ENCODE measurements at places on chromosomes 16 and 17. TPM values are rescaled to one million over a fixed set of nuclear protein-coding genes. Genes with fewer than 3 reads are reported as not detected.
A peak's percentile ranks its signal among the peaks of the same experiment; 100 is the strongest.

SPN gene
- polyA plus RNA-seq: 231 TPM

MYH8 gene
- not detected for polyA plus RNA-seq

GRCh38 chr17:13283606-13284005 lies 265.8 kb upstream of the ELAC2 start:
- DNase-seq: no peak

DNA sequence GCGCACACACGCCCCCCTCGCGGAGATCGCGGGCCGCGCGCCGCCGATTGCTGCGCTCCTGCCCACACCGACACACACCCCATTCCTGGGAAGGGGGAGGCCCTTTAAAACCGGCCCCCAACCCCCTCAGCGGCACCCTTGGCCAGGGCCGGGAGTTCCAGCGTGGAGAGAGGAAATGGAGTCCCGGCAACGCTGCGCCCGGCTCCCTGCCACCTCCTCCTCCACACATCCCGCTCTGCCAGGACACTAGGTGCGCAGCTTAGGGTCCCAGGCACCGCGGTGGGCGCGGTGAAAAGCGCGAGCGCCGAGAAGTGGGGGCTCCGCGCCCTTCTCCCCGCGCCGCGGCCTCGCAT lies 397 bp downstream of the CDC42EP4 start:
- no peak for DNase-seq

KRTAP2-3 gene
- not detected for polyA plus RNA-seq

- DNase-seq: no peak
Observed at GRCh38 chr16:49639739-49640431, 216.0 kb downstream of the ZNF423 start.

GRCh38 chr17:77675411-77675810 lies 283.1 kb upstream of the TNRC6C start:
- DNase-seq: no peak

DNA sequence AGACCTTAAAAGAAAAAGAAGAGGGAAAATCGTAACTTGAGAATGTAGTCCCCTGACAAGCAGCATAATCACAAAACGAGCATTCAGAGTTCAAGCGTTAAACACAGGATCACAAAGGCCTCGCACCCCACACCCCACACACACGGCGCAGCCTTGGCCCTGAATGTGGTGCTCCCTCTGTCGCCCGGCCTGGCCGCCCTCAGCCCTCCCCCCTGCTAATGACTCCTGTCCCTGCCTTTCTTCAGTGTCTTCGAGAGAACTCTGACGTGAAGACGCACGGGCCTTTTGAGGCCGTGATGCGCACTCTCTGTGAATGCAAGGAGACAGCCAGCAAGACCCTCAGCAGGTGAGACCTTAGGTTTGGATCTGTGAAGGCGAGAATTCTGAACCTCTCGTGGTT lies 47.5 kb upstream of the ENDOV start:
- no peak for DNase-seq

CACNG3 gene
- not detected for polyA plus RNA-seq

GRCh38 chr16:78425891-78426510 lies 326.5 kb downstream of the WWOX start:
- DNase-seq: no peak

ESRP2 gene
- polyA plus RNA-seq: not detected

CD300E gene
- 0.28 TPM for polyA plus RNA-seq

CCL17 gene
- polyA plus RNA-seq: not detected

DNA sequence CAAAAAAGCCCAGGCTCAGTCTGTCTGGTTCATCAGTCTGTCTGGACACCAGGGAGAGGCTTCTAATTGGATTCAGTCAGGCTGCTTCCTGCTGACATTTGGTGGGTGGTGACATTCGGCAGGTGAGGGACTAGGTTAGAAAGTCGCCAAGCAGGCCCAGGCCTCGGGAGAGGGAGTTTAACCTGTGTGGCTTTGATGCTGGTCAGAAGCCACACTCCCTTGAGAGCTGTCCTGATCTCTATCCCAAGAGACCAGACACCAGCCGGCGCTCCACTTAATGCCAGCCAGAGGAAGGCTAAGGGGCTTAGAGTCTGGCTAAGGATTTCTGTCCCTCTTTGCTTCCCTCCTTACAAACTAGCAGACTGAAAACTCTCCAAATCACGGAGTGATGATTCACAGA lies 135.0 kb downstream of the GSG1L start:
- DNase-seq: no peak

CCL3 gene
- polyA plus RNA-seq: 128 TPM

DNA sequence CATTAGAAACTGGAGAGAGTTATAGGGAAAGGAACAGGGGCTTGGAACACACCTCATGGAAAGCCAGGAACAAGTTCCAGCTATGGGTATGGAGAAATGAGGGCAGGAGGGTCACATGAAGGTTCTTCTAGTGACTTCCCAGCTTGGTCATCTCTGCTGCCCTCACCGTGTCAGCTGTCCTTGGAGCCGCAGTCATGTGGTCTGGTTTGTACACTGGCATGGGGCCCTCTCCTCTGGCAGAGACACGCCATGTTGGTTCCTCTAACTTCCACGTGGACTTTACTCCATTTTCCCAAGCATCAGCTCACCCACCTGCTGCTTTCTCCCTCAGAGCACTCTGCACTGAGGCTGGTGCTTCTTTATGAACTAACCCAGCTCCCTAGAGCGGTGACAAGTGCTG lies 26.3 kb downstream of the MPG start:
- DNase-seq: no peak

CLEC3A gene
- not detected for polyA plus RNA-seq

DNA sequence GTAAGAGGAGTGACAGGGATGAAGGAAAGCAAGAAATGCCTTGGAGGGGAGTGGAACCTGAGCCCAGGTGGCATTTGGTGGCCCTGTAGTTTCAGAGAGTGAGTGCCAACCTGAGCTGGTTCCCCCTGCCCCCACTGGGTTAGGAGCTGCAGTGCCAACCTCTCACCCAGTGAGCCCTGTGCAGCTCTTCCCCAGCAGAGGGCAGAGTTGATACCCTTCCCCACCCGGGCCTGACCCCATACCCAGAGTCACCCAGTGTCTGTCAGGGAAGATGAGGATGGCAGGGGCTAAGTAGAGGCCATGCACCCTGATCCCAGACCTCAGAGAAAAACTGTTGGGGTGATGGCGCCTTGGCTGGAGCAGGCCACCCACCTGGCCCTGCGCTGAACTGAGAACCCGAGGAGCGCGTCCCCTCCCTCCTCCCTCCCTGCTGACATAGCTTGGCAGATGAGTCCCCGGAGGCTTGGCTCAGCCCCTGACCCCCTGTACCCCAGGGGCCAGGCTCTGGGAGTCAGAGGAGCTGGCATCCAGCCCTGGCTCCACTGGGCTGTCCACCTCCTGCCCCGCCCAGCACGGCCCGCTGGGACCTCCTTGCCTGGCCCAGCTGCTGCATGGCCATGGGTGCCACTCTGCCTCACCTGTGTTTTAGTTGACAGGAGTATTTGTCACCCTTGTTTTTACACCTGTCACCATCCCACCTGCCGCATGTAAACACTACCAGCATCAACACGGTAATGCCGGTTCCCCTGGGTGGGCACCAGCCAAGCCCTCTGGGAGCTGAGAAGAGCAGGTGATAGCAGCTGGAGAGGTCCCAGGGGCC lies 113.9 kb downstream of the AMFR start:
- DNase-seq: no peak

GRCh38 chr16:2713985-2714774 lies 5.8 kb downstream of the PRSS27 start:
- no peak for DNase-seq

DNA sequence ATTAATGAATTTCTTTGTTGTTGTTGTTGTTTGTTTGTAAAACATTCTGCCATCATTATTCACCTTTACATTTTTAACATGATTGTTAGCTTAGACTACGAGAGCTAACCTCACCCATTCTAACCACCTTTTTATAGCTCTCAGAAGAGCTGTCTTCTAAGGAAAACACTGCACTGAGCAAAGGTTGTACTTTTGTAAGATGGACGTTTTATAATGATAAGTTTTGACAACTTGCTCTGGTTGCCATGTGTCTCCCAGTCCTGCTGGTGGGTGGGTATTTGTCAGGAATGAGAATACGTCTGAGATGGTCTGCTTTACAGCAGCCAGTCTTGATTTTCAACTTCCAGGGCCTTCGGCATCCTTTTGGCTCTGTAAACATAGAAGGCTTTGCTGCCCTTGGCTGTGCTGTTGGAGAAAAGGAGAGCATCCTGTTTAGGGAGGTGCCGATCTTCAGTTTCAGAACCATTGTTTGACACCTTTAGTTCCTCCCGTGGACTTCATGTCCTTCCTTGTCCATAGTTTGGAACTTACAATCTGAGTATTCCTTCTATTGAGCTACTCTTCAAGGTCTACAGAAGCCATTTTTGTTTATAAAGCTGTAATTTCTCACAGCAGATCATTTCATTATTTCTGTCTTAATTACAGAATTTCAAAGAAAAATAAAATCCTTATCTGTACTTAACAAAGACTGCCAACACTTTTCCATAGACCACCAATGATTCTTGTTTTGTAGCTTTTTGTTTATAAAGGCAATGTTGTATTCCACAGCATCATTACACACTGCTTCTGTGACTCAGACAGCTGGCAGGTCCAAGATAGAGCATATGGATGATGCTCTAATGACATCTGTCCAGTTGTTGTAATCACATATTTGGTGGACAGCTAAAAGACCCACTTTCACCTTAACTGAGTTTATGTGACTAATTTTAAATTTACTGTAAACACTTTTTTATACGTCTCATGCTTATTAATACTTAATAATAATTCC lies 270.1 kb upstream of the TBX2 start:
- no peak for DNase-seq

NGFR gene
- polyA plus RNA-seq: 0.45 TPM

- DNase-seq: no peak
Observed at GRCh38 chr17:58052407-58052806, 30.8 kb upstream of the DYNLL2 start.

GRCh38 chr16:73060892-73061490 lies 13.1 kb upstream of the ZFHX3 start:
- no peak for DNase-seq

TMC5 gene
- polyA plus RNA-seq: not detected

DPEP2 gene
- 45.5 TPM for polyA plus RNA-seq

KRT17 gene
- polyA plus RNA-seq: not detected

GRCh38 chr16:27326738-27327585 lies 13.2 kb downstream of the IL4R start:
- DNase-seq: no peak

DNA sequence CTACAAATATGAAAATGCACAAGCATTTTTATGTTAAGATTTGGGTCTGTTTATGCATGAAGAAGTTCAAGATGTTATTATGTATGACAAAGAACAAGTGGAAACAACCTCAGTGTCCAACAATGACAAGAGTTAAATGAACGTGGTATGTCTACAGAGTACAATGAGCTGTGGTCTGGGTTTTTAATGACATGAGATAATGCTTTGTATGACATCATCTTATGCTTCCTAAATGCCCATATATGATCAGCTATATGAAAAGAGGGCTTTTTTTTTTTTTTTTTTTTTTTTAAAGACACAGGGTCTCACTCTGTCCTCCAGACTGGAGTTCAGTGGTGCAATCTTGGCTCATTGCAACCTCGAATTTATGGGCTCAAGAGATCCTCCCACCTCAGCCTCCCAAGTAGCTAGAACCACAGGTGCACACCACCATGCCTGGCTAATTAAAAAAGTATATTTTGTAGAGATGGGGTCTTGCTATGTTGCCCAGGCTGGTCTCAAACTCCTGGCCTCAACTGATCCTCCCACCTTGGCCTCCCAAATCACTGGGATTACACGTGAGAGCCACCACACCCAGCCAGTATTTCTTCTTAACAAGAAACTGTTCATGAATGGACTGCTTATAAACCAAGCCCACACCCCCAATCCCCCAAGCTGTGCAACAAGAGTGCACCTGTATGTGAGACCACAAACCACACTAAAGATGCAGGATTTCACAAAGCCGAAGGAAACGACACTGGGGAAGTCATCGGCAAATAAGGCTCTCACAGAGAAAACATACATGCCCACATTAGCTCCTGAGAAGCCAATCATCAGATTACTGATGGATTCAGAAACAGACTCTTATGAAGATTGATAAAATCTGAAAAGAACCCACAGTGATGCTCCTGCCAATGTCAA lies 114.5 kb downstream of the CPPED1 start:
- no peak for DNase-seq

DNA sequence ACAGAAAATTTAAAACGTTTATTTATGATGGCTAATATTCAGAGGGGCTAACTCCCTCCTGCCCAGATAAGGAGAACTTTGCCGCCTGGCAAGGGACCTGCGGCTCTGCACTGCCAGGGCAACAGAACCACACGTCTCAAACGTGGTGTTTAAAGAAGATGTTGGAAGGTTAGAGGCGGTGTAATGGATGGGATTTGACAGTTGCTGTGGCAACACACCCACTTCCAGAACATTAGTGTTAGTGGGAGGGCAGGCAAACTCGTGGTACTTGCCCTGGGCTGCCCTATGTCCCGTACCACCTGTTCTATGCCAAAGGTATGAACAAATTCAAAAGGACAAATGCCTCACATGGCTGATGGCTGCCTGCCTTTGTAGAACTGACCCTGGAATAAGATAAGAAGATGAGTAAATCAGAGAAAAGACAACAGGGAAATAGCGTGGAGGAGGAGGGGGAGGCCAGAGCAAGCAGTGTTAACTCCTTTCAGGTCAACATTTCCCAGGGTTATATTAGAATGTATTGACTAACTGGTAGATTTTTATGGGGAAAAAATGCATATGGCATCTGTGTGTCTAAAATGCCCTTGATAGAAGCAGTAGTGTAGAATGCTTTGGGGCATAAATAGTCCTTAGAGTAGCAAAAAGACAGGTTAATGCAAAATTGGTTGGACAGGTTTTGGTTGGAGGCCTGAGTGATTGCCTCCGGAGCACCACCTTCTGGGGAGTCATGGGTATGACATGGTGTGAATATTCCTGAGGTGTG lies 30.8 kb downstream of the HLF start:
- peak; percentile 32 for DNase-seq

- no peak for DNase-seq
Observed at GRCh38 chr16:11610121-11610505, 23.4 kb upstream of the LITAF start.

DNA sequence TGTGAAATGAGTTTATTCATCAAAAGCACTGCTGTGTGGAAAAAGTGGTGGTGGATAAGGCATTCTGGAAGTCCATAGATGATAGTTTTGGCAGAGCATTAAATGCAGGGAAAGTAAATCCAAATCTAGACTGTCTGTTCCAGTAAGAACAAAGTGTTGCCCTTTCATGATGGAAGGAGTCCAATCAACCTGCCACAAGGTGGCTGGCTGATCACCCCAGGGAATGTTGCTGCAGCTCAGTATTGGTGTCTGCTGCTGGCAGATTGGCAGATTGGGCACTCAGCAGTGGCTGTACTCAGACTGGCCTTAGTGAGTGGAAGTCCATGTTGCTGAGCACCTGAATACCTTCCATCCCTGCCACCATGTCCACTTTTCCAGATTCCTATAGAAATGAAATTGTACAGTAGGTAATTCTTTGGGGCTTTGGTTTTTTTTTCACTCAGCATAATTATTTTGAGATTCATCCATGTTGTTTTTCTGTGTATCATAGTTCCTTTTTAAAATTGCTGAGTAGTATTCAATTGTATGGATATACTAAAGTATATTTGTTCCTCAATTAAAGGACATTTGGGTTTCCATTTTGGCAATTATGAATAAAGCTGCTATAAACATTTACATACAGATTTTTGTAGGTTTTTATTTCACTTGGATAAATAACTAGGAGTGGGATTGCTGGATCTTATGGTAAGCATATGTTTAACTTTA lies 14.3 kb downstream of the DYNLL2 start:
- no peak for DNase-seq
